ENCODE measurements at places on chromosomes 5 and 9. TPM values are rescaled to one million over a fixed set of nuclear protein-coding genes. Genes with fewer than 3 reads are reported as not detected.

DNA sequence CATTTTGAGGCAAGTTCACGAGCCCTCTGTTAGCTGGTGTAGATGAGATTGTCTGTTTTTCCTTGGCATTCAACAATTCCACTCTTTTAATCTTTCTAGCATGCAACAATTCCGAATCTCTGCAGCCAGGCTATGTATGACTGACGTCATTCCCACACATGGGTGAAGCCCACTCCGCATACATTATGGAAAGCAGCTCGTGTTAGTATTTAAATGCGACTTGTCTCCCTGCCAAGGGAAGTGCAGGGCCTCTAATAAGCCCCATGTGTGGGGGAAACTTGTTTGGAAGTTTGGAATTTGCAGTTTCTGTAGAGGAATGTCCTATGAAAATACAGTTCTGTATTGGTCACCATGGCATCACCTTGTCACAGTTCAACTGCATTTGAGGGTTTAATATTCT, 146.0 kb upstream of the FBXL7 start:
- DNase-seq = no peak

GRCh38 chr9:37191403-37192089, 71.2 kb downstream of the ZCCHC7 start:
- no peak for DNase-seq

CAMK2A gene
- total RNA-seq = 0.52 TPM

- DNase-seq = no peak
Measured at GRCh38 chr5:67732921-67733320, 482.6 kb upstream of the PIK3R1 start.

ANKRD34B gene
- total RNA-seq = not detected

DNA sequence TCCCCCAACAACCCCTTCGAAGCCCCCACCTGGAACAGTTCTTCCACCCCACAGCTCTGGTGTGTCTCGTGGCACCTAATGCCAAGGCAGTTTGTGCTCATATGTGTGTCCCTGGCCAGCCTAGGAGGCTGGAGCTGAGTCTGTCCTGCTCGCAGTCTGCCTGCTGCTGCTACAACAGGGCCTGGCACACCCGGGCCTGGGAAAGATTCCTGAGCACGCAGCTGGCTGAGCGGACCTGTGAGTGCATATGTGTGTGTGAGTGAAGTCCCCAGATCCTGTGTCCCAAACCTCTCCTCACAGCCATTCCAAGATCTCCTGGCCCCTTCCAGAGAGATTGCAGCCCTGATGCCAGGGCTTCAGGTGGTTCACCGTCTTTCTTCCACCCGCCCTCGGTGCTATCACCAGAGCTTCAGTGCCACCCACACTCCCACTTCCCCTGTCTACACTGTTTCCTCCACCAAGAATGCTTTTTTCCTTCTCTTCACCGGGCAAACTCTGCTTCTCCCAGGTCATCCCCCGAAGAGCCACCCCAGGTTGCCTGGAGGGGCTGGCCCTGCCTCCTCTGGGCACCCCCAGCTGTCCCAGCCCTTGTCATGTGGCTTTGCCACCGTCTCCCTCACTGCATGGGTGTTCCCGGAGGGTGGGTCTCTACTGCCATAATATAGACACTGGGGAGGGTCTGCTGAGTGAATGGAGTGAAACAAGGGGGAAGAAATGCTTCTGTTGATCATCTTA, 28.4 kb downstream of the LMX1B start:
- no peak for DNase-seq

GRCh38 chr5:174675916-174676315, 48.5 kb upstream of the MSX2 start:
- no peak for DNase-seq

Data from HFFc6 (cell line).